ENCODE measurements at places on chromosomes 7 and 10.

DNA sequence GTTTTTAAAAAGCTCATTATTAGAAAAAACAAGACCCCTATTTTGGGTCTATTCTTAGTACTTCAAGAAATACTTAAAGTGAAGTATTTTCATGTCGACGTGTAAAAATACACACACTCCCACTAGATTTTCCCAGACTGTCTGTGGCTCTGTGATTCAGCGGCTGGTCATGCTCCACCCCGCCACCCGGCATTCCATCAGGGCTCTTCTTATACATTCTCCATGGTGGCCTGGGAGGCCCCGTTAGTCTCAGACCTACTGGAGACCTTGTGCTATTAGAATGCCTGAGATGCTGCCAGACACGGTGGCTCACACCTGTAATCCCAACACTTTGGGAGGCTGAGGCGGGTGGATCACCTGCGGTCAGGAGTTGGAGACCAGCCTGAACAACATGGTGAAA, 13.1 kb downstream of the TECPR1 start:
- peak; percentile 34 for DNase-seq

GRCh38 chr7:127534636-127535035, 50.8 kb downstream of the GCC1 start:
- DNase-seq: peak; percentile 55

GRCh38 chr7:112156412-112156811, 49.8 kb downstream of the DOCK4 start:
- DNase-seq: no peak

DNA sequence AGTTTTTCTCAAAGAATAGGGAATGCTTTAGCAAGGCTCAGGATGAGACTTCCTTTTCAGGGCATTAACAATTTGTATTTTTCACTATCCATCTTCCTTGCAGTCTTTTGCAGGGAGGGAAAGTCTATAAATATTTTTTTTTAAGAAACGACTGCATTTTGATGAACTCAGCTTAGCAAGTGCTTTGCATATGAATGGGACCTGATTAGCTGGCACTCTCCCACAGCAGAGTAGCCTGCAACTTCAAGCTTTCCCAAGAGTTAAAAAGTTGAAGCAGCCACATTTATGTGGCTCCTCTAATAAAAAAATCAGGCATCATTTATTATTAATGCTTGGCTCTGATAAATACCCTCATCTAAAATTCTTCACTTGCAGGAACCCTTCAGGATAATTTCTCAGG, 134.0 kb downstream of the GRID1 start:
- DNase-seq: no peak

DNA sequence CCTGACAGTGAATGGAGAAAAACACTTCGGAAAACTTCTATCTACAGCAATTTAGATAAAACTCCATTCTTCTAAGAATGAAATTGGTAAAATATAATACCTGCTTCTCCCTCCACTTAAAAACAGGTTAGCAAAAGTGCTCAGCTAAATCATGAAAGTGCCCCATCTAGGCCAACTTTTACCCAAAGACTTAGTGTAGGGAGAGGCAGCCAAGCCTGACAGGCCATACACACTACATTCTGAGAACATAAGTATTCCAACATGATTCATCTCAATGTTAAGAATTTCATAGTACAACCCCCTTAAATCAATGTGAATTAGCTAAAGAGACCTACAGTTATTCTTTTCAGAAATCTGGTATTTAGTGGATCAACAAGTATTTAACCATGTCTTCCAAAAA, 7.2 kb downstream of the FAM3C start:
- DNase-seq: peak; percentile 15

GRCh38 chr7:106757846-106758245, 96.9 kb upstream of the CCDC71L start:
- peak; percentile 46 for DNase-seq

GRCh38 chr10:130206216-130206737, 70.1 kb downstream of the GLRX3 start:
- DNase-seq: no peak

GRCh38 chr10:43170491-43170890, 32.2 kb downstream of the CSGALNACT2 start:
- DNase-seq: peak; percentile 7

DNA sequence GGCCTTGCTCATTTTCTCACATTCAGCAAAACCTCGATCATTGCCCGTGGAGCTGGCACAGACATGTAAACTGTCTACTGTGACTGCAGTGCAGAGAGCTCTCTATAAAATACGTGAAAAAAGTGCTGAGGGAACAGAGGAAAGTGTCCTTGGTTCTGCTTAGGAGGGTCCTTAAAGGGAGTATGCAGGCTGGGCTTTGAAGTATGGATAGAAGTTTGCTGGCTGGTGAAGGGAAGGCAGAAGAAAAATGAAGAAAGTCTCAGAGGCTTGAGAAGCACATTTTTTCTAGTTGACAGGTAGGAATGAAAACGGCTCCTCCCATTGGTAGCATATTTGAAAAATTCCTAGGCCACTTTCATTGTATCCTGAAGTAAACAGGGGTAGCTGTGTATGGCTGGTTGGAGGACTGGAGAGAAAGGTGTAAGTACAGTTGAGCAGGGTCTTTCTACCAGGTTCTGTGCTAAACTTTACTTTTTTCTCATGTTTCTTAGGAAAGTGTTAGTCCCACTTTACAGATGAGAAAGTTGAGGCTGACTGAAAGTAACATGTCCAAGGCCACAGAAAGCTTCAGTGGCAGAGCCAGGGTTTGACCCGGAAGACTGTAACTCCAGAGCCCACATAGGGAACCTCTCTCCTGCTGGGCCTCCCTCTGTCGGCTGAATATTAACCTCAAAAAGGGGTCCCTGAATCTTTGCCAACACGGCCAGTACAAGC, 63.0 kb upstream of the PPIF start:
- DNase-seq: no peak

DNA sequence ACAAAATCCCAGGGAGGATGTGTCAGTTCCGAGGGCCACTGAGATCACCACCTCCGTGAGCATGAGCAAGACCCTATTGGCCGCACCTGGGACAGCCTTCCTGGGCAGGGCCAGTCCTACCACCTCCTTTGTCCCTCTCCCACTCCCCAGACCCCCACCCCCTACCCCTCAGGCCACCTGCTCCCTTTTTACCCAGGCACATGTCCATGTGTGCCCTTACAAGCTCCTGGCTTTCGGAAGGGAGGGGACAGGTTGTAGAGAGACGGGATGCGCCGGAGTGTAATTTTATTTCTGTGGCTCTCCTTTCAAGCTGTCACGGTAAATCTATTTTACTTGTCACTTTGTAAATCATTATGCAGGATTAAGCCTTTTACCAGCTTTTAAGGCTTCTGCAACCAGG, 20.9 kb downstream of the ZMIZ1 start:
- DNase-seq: no peak

DNA sequence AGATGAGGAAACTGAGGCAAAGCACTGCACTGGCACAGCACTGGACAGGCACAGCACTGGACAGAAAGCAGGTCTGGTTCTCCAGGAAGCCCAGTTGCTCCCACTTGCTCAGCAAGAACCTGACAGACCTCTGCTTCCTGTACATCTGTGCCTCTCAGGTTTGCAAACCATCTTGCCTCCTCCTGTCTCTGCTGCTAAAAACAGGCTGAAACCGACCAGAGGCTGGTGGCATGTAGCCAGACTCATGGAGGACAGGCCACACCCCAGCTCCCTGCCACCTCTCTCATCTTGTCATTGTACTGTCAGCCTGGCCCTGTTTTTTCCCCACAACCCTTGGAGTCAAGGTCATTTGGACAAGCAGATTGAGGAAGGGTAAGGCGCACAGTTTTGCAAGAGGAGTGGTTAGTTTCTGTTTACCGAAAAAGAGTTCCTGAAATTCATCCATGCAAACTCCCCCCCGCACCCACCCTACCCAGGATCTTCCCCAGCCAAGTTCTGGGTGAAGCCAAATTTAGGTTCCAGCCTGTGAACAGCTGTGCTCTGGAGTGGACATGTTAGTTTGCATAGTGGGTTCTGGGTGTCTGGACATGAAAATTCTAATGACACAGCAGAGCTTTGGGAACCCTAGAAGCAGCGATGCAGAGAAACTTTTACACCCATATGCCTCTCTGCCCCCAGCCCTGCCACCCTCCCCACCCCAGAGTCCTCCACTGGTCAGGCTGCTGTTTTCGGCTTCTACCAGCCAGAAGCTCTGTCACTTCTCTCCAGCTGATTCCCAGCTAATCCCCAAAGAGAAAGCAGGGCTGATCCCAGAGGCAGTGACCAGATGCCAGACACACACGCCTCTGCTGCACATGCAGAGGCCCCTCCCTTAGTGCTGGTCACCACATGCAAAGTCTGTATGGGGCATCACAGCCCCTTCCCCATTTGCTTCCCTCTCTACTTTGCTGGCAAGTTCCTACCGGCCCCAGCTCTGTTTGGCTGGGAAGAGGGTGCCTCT, 8.5 kb upstream of the C10orf105 start:
- DNase-seq: no peak

DNA sequence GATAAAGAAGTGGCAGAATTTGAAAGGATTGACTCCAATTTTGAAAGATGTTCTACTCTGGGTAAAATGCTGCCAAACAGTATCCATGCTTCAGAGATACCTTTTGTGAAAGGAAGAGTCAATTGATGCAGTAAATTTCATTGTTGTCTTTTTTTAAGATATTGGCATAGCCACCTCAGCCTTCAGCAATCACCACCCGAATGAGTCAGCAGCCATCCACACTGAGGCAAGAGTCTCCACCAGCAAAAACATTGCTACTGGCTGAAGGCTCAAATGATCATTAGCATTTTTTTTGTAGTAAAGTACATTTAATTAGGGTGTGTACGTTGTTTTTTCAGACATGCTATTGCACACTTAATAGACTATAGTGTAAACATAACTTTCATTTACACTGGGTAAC, 31.7 kb upstream of the CYP26C1 start:
- peak; percentile 52 for DNase-seq

DNA sequence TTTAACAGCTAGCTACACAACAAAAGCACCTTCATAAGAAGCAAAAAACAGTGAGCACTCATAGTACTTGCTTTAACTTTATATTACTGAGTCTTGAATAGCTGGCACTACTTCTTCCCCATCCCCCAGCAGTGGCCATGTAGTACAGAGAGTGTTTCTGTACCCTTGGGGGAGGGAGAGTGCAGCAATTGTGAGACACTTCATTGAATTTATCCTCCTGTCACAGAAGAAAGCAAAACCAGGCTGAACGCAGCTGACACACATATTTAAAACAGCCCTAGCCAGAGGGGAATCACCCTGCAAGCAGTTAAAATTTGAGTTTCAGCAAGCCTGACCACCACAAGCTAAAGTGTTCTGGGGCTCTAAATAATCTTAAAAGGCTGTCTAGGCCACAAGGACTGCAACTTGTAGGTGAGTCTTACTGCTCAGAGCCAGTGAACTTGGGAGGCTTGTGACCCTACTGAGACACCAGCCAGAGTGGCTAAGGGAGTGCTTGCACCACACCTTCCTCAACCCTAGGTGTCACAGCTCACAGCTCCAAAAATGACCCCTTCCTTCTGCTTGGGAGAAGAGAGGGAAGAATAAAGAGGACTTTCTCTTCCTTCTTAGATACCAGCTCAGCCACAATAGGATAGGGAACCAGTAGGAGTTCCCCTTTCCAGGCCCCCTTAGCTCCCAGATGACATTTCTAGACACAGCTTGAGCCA, 97.7 kb upstream of the MEOX2 start:
- no peak for DNase-seq

GRCh38 chr7:124387056-124387455, 354.2 kb upstream of the TMEM229A start:
- DNase-seq: no peak

DNA sequence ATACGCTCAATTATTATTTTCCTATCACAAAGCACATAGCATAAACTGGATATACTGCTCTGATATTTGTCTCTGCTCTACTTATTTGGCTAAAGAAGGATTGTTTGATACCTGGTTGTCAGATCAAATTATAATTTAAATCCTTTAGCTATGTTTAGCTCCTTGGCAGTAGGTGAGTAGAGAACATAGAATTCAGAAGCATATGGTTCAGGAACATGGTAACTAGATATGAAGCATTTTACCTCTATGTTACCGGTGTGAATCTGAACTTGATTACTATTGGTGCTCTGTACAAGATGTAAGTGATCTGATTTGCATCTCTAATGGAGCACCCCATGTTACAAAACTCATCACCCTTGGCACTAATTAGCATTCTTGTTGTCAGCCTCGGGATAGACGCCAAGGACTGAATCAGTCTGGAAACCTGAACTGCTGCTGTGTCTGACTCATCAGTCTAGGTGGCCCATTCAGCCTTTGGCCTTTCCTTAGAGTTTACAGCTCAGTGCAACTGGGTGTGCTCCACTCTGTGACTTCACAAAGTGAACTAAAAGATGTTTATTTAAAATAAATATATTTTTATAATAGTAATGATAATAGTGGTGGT, 12.3 kb upstream of the MYPN start:
- DNase-seq: peak; percentile 92

DNA sequence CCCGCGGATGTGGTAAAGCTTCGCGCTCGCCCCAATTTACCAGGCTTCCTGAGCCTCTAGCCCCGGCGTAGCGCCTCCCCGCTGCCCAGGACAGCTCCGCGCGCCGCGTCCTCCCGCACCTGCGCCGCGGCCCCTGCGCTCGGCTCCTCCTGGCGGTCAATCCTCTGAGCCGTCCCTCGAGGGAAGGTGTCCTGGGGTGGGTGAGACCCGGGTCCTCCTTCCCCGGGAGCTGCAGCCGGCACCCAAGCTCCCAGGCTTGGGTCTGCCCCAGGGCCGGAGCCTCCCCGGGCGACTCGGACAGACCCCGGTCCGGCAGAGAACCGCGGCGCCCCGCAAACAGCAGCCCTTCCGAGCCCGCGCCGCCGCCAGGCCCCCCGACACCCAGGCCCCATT, 512 bp downstream of the OSBPL3 start:
- no peak for DNase-seq

DNA sequence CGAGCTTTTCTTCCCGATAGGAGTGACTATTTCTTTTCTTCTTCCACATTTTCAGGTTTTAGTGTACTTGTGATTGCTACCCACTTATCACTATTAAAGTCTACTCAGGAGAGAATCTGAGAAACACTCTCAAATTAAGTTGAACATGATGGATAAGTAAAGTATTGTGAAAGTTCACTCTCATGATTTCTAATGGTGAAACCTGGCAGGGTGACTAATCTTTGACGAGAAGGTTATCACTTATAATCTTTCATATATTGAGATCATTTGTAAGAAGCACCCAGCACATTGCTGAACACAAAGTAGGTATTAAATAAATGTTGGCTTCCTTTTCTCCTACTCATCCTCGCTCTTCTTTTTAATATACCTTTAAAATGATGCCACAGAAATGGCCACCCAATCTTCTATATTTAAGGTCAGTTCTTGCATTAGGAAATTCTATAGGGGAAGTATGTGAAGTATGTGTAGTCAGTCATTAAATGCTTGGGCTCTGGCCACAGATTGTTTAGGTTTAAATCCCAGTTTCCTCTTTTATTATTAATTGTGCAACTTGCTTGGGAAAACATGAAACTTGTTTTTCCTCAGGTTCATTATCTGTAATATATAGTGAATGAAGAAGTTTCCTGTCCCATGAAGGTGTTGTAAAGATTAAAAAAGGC, 3.1 kb upstream of the CFTR start:
- no peak for DNase-seq
